ENCODE measurements at places on chromosomes 3 and 15. TPM values are rescaled to one million over a fixed set of nuclear protein-coding genes. Genes with fewer than 3 reads are reported as not detected.

AGTR1 gene
- 6.9 TPM for total RNA-seq

ROBO1 gene
- 28.2 TPM for total RNA-seq

ISG20 gene
- 6.9 TPM for total RNA-seq

GRCh38 chr3:152208439-152208838 is 60.3 kb upstream of the MBNL1 start:
- DNase-seq: no peak

DNA sequence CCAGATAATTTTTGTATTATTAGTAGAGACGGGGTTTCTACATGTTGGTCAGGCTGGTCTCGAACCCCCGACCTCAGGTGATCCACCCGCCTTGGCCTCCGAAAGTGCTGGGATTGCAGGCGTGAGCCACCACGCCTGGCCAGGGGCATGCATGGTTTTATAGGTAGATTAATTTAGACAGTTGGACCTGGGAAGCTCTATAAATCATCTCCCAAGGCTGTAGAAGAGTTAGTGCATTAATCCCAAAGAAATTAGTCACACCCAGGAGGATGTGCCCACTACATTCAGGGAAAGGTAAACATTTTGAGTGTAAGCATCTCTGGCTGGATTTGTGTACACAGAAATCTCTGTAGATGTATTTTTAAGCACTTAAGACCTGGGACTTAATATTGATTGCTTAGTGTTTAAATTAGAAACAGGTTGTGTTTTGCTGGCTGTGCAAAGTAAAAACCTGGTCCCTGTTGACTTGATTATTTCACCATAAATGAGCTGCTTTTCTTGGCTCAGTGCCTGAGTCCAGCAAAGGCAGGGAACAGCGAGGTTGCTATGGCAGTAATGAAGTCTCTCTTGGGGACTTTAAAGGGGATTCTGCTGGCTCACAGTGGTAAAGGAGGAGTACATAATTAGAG is 19.2 kb downstream of the EXOSC7 start:
- DNase-seq: no peak

DNA sequence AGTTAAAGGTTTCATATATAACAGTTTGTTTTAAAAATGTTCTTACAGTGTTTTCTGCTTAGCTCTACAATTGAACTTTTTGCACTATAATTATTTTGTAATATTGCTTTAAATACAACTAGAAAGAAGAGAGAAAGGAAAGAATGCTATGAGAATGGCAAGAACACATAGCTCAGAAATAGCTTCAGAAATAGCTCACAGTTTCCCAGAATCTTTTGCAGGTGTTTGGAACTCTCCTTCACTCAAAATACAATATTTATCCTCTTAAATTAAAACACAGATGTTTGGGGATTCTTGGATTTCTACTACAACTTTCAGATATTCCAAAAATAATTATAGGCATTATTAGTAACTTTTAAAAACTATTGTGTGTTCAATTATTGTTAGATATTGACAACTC is 658.0 kb upstream of the DPPA4 start:
- no peak for DNase-seq

GRCh38 chr3:110568246-110568645 is 503.4 kb upstream of the NECTIN3 start:
- DNase-seq: no peak
